NT2/D1 (cell line): ENCODE measurements at places on chromosomes 5 and 9.

DNA sequence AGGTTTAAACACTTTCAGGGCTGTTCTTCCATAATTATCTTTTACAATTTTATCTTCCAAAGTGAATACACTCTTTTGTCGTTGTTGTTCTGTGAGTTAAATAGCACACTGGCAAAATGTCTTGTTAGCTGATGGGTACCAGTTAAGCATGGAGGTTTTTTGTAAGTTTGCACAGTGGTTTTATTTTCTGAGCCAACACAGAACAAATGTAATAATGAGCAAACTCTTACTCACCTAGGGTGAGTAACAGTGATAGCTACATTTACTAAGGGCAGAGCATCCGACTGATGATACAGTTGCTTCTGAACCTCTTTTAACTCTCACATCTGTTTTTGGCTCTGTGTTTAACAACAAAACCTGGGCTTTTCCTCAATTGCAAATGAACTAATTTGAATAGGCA, 103.2 kb downstream of the CTNND2 start:
- no peak for DNase-seq

DNA sequence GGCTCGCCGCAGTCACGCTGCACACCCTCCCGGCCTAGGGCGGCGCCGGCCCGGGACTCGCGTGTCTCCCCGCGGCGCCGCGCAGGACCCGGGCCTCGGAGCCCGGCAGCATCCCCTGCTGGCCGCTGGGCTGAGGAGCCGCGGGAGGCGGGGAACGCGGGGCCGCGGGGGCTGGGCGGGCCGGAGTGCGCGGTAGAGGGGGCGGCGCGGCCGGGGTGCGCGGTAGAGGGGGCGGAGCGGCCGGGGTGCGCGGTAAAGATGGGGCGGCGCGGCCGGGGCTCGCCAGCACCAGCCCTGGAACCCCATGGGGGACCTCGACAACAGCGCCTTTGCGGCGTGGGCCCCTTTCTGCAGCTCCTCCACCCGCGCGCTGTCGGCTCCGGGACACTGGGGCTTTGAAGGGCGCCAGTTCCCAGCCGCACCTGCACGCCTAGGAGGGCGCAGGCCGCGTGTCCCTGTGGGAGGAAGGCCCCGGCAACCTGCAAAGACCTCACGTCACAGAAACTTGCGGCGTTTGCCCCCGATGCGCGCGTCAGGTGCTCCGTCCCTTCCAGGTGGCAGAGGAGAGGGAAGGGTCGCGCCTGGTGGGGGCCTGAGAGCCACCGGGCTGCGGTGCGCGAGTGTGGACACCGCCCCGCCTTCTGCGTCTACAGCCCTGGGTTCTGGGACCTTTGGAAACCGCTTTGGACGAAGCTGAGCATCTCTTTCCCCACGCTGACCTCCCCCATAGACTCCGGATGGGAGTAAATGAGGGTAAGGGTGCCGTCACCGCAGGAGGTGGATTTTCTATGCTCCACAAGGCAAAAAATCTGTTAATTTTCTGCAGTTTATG, 49.6 kb downstream of the NSUN2 start:
- DNase-seq, result no peak

GRCh38 chr5:10445352-10445751, 3.7 kb downstream of the ROPN1L start:
- DNase-seq, result no peak

- no peak for DNase-seq
Observed at GRCh38 chr5:78335976-78336375, 24.4 kb upstream of the SCAMP1 start.

DNA sequence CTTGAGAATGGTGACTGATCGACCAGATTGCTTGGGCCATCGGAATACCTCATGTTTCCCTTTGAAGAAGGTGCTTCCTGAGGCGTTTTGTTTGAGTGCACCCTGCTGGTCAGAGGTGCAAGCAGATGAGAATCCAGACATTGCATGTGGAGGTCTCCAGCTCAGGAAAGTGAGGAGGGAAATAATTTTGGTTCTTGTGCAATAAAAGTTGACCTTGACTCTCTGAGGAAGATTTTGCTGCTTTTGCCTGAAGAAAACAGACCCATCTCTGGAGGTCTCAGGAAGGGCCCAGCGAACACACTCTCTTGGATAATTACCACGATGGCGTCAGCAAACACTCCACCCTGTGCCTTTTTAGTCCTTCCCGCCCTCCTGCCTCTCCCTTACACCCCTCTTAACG, 69.7 kb downstream of the GRAMD2B start:
- DNase-seq, result no peak

DNA sequence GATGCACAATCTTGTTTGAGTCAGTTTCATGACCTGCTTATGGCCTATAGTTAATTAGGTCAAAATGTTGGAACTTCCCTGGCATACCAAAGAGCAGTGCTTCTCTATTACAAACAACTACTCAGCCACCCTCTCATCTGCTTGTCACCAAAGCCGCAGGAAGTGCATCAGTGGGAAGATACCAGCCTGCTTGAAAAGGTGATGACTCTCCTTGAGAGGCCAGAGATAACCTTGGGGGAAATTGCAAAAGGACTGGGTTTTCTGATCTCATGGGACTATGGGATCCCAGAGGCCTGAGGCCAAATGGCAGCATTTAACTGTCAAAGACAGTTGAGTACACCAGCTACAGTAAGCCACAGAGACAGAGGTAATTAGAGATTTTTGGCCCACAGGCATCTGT, 69.9 kb downstream of the C9orf57 start:
- DNase-seq, result no peak

DNA sequence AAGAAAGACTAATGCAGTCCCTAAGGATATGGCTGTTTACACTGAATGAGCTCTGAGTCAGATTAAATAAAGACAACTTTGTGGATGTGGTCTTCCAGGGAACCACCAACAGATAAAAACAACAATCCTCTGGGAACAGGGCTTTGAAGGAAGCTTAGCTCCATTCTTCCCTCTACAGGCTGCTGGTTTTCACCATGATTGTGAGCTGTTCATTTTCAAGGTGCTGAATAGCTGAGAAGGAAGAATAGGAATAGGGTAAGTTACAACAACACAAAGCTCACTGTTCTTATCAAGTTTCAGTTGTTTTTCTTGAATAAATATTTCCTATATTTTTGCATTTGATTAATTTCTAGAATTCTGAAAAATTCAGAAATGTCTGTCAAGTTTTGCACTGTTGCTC, 25.9 kb upstream of the PTAR1 start:
- no peak for DNase-seq

GRCh38 chr9:23322392-23322791, 503.6 kb downstream of the ELAVL2 start:
- no peak for DNase-seq

- DNase-seq, result no peak
Observed at GRCh38 chr9:7223981-7224380, 466.2 kb downstream of the KDM4C start.

GRCh38 chr9:135619599-135619886, 19.8 kb downstream of the GLT6D1 start:
- DNase-seq, result no peak

DNA sequence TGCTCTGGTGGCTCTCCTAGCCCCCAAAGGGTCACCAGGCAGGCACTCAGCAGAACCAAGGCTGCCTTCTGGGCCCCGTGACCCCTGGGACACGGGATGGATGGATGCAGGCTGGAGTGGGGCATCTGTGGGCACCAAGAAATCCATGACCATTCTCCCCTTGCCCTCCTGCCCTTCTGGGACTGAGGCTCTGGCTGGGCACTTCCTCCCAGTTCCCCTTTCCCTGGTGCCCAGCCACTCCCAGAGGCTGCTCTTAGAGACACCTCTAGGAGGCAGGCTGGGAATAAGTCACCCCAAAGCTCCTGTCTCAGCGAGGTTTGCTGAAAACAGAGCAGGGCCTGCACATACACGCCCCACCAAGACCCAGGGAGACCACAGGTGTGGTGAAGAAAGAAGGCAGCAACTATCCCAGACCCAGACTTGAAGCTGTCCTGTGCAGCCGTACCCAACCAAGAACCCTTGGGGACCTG, 943 bp downstream of the STING1 start:
- no peak for DNase-seq

DNA sequence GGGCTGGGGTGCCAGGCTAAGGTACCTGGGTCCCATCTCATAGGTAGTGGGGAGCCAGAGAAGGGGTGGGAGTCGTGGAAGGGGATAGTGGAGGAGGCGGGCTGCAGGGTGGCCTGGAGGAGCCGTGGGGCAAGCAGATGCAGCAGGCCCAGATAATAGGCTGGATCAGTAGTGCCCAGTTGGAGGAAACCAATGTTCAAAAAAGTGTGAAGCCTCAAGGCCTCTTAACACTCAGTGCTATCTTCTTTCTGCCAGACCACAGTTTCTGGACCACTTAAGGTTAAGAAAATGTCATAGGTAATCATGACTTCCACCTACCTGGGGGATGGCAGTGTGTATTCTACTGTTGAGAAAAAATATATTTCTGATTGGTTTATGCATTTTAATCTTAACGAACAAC, 63.3 kb upstream of the TGFBR1 start:
- no peak for DNase-seq

- no peak for DNase-seq
Observed at GRCh38 chr9:13716601-13717321, 437.3 kb upstream of the MPDZ start.

DNA sequence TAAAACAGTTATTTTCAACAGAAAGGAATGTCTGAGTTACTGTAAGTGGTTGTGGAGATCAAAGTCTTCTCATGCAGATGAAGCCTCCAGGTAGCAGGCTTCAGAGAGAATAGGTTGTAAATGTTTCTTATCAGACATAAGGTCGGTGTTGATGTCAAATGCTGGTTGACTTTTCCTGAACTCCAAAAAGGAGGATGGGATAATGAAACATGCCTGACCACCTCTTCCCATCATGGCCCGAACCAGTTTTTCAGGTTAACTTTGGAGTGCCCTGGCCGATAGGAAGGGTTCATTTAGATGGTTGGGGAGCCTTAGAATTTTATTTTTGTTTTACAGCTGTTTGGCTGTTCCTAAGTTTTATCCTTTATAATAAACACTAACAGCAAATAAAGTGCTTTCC, 478.4 kb downstream of the ACTL7B start:
- DNase-seq, result no peak

DNA sequence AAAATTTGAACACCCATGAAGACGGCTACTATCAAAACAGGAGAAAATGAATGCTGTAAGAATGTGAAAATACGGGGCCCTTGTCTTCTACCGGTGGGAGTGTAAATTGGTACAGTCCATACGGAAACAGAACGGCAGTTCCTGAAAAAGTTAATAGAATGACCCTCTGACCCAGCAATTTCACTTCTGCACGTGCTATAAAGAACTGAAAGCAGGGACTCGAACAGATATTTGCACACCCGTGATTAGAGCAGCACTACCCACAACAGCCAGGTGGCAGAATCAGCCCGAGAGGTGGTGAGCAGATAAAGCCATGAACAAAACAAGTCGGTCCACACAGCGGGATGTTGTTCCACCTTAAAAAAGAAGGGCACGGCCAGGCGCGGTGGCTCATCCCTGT, 22.6 kb upstream of the SLC12A7 start:
- no peak for DNase-seq

GRCh38 chr9:22029231-22029630, 20.1 kb upstream of the CDKN2B start:
- DNase-seq, result no peak

DNA sequence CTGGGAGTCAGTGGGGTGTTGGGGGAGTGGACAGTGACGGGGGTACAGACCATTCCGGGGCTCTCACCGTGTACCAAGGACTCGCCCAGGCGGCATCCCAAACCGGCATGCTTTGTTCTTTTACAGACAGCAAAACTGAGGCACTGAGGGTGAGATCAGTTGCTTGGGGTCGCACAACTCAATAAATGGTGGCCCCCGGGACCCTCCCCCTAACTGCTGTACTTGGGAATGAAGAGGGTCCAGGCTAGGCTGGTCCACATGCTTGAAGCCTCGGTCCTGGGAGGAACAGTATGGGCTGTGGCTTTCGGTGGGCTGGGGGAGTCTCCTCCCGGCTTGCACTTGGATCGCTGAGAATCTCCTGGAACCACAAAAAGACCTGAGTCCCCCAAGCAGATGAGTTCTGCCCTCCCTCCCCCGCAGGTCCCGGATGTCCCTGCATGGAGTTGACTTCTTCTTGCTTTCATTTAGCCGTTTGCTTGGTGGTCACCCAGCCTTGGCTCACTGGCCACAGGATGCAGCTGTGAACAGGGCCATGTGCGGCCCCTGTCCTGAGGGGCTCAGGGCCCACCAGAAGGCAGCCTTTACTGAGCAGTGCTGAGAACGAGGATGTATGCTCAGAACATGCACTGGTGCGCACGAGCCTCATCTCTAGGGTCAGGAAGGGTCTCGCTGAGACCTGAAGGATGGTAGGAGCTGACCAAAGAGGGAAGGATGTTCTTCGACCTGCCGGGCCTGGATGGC, 4.2 kb downstream of the LAMC3 start:
- no peak for DNase-seq

GRCh38 chr5:140642718-140643117, 3.5 kb downstream of the TMCO6 start:
- no peak for DNase-seq

DNA sequence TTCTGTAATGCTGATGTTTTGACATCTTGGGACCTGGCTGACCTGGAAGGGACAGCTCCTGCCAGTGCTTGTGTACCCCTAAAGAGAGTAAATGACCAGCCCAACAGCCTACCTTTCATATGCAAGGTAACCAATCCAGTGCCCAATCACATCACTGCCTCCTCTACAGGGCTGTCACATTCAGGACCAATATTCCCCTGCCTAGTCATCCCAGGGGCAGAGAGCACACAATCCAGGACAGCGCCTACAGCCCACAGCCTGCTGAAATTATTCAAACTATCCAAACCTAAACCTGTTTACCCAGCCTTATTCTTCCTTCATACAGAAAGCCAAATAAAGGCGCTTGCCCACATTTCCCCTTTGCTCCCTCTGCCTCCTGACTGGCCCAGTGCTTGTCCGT, 284.1 kb downstream of the CTNND2 start:
- DNase-seq, result no peak
